Stimulated activated CD4-positive, alpha-beta T cell treated with anti-CD3 and anti-CD28 coated beads, Interleukin-12 subunit alpha, Interleukin-12 subunit beta, amount 100 ng/mL, for 48 hours (primary cell): ENCODE measurements at places on chromosomes 7 and 10.

DNA sequence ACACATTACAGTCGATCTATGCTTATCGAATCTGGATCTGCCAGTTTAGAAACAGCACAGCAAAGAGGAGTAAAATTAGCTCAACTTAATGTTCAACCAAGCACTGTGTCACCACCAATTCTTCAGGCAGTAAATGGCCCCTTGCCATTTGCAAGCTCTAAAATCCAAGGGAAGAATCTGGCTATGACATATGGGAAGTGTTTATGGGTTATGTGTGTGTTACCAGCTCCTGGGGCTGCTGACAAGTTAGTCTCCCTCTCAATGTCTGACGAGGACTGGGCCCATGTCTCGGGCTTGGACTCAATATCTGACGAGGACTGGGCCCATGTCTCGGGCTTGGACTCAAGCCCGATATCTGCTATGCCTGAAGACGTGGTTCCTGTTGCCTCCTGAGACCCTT is 5.7 kb upstream of the ITIH2 start:
- DNase-seq, result no peak

GRCh38 chr10:106609470-106610266 is 554.8 kb downstream of the SORCS1 start:
- DNase-seq, result no peak

GRCh38 chr7:18353339-18353738 is 142.2 kb upstream of the HDAC9 start:
- no peak for DNase-seq

DNA sequence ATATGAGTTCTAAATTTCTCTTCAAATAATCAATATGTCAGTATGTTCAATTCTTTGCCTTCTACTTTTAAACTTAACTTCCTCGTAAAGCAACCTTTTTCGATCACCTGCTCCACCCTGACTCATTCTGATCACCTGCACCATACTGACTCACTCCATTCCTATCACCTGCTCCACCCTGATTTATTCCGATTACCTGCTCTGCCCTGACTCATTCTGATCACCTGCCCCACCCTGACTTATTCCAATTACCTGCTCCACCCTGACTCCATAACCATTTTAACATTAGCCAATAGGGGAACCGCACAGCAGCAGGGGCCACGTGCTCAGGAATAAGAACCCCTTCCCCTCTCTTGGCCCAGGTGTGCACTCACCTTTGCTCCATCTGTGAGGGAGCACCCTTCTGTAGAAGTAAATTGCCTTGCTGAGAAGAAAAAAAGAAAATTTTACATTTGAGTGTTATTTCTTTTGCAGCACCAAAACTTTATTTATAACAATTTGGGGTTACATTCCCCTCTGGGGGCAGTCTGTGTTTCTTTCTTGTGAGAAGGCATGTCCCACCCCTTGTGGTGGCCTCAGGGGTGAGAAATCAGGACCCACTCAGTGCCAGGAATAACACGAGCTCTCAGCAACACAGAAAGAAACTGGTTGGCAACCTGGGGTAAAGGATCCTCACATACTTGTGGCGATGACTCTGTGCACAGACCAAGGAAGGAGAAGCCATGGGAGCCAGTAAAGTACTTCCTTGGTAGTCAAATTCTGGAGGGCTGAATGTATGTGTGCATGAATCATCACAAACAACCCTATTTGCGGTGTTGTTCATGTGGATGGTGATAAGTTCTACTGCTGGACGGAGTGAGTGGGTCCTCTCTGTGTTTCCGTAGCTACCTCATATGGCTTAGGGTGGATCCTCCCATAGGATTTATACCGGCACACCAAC is 29.4 kb upstream of the PPP1R9A start:
- DNase-seq, result no peak

DNA sequence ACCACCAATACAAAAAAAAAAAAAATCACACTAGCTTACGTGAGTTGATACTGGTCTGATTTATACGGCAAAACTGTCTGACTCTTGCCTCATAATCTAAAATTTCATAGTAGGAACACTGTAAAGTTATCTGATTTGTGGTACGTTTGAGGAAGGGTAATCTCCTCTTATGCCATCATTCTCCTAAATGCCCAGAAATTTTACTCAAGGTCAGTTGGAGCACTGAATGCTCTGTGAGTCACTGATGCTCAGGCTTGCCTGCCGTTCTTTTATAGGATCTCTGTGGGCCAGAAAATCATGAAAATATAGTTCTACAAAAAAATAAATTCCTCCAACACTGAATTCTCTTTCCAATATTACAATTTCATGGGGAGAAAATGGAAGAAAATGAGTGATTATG is 135.7 kb downstream of the PDE1C start:
- no peak for DNase-seq

GRCh38 chr10:112052166-112052565 is 131.4 kb downstream of the GPAM start:
- no peak for DNase-seq

DNA sequence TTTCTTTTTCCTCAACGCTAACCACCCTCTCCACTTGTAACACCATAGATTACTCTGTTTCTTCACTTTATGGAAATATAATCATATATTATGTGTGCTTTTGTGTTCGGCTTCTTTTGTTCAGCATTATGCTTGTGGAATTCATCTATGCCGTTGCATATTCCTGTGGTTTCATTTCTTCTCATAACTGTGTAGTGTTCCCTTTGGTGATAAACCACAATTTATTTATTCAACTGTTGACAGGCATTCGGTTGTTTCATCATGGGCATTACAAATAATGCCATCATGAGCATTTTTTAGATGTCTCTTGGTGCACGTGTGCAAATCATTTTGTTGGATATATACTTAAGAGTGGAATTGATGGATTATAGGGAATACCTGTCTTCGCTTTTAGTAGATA is 12.1 kb downstream of the AVL9 start:
- no peak for DNase-seq

DNA sequence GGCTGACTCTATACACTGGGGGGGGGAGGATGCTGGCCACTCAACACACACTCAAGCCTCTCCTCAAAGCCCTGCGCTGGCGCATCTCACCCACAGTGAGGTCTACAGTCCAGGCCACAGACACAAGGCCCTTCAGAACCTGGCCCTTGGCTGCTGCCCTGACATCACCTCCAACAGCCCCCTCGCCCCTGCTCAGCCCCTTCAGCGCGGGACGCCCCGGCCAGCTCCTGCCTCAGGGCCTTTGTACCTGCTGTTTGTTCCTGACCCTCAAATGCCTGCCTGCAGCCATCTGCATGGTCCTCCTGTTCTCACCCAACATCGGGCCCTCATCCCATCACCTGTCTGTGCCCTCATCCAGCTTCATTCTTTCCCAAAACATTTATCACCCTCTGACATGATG is 572.6 kb downstream of the DNAJB6 start:
- no peak for DNase-seq

DNA sequence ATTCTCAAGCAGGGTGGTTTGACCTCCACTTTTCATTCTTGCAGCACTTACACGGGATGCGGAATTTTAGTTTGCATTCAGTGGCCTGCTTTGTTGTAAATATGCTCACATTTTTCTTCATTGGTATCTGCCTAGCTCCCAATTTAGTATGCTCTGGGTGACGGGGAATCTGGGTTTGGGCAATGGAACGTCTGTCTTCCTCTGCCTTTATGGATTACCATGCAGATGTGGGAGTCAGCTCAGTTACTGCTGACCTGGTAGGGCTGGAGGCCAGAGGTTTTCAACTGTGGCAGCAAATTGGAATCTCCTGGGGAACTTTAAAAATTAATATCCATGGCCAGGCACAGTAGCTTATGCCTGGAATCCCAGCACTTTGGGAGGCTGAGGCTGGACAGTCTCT is 161.6 kb downstream of the CAMK1D start:
- no peak for DNase-seq

- no peak for DNase-seq
These were observed 1.8 kb upstream of the NUB1 start for GRCh38 chr7:151339651-151340382.

- DNase-seq, result no peak
These were observed 330.0 kb downstream of the ARL4A start for GRCh38 chr7:13017333-13017857.

DNA sequence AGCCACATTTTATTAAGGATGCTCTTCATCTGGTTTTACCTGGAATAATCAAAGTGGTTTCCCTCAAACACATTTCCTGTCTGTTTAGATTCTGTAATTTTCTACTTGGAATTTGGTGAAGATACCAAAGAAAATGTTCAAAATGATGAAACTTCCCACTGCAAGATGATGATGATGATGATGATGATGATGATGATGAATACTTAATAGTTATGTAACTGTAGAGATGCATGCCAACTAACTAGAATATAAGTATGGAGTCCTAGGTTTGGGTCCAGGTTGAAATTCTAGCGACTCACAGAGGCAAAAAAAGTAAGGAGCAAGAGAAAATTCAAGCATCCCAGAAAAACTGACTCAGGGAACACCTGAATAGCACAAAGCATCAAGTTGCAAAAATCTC is 104.0 kb upstream of the KIAA1217 start:
- no peak for DNase-seq

DNA sequence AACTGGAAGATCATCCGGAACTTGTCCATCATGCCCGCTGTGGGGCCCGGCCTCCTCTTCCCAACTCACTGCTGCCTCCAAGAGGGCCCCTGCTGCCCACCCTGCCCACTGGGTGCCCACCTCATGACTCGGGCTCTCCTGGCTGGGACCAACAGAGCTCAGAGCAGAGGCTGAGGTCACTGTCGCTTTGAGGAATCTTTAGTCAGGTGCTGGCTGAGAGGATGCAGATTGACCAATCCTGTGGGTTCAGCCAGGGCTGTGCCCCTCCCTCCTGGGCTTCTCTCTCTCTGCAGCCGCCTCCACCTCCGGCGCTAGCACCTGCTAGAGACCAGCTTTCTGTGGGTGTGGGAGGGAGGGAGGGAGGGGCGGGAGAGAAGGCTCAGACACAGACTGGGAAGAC is at the start of gene CALHM1:
Gene CALHM1, minus strand, starts transcription at position 181 of the 400 bp plus-strand sequence. Its CDS starts 149 bp downstream, at position 32.
- no peak for DNase-seq

DNA sequence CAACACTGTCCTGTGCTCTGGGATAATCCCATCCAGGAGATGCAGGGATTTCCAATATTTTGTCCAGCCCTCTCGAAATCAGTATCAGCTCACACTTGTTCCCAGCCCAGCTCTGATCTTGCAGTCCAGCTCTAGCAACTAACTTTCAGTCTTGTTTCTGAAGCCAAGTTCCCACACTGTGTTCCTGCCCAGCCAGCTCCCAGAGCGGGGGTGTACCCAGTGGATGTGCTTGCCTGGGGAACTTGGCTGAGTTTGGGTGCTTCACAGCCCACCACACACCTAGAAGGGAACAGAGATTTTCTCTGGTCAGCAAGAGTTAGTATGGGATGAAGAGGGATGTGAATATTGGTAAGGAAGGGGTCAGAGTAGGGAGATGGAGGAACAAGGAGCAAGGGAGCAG is 57.5 kb upstream of the RAPGEF5 start:
- no peak for DNase-seq

DNA sequence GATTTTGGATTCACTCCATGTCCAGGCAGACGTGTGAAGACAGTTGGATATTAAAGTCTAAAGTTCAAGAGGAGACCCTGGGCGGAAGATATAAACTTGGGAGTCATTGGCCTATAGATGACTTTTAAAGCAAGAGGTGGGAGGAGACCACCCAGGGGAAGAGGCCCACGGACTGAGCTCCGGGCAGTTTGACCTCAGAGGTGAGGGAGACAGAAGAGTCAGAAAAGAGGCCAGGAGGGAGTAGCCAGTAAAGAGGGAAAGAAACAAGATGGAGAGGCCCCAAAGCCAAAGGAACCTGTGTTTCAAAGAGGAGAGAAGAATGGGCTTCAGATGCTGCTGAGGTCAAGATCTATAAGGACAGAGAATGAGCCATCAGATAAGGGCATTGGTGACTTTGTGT is 11.4 kb downstream of the CARD11 start:
- DNase-seq, result no peak

- DNase-seq, result no peak
These were observed 97.7 kb upstream of the RPA3 start for GRCh38 chr7:7816084-7816483.

DNA sequence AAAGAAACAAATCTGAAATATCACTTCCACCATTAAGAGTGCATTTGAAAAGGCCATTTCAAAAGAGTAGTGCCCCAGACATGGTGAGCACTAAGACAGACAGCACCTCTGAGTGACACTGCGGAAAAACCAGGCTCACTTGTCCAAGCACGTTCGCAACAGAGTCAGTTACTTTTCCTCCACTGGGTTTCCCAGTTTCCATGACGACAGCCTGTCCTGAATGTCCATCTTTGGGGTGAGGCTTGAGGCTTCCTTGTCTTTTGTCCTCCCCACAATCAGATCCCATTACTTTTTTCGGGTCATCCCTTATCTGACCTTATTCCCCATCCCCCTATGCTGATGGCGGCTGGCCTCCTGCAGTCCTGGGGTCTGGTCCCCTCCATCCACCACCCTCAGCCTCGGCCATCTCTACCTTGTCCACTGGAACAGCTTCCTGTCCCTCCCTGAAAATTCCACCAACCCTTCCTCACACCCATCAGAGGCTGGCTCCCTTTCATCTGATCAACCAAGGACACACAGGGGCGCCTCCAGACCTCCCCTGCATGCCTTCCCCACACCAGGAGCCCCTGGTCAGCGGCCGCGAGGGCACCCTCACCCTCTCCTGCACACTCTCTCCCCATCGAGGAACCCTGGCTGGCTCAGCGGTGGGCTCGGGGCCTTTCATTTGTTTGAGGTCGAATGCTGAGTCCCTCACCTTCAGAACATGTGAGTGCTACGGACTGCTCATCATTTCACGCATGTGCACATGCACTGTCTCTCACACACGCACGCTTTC is 363.6 kb downstream of the DNAJB6 start:
- no peak for DNase-seq

GRCh38 chr7:81029511-81029910 is 110.7 kb upstream of the SEMA3C start:
- no peak for DNase-seq

DNA sequence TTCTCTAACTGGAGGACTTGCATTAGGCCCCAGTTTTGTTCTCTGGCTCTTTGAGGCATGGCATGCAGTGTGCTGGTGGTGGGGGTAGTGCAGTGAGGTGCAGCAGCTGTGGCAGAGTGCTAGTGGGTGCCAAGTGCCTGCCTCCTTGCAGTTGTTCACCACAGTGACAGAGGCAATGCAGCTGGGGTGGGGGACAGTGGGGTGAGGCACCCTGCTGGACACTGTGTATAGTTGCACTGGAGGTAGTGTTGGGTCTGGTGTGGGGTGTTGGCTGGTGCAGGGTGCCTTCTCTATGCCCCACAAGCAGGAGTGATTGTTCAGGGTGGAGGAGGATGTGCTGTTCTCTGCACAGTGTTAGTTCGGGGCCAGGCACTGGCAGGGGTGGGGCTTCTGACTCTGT is 21.7 kb upstream of the KEL start:
- no peak for DNase-seq

- DNase-seq, result no peak
These were observed 41.6 kb downstream of the SMNDC1 start for GRCh38 chr10:110263164-110263563.

GRCh38 chr10:11647676-11648075 is 36.2 kb upstream of the USP6NL start:
- DNase-seq, result no peak
